Uterus (tissue), 4 donors: ENCODE measurements at places on chromosomes 7 and 10.

GRCh38 chr10:16787361-16787791 is 29.8 kb downstream of the RSU1 start:
- DNase-seq, result no peak

GRCh38 chr7:1065585-1066241 is 21.4 kb downstream of the GPR146 start:
- DNase-seq, result peak; percentile 81

- no peak for DNase-seq
These were observed at the start of gene SH3PXD2A for GRCh38 chr10:103855424-103855823. Gene SH3PXD2A (minus strand): TSS chr10:103855576. CDS start chr10:103855266, 310 bp downstream.

DNA sequence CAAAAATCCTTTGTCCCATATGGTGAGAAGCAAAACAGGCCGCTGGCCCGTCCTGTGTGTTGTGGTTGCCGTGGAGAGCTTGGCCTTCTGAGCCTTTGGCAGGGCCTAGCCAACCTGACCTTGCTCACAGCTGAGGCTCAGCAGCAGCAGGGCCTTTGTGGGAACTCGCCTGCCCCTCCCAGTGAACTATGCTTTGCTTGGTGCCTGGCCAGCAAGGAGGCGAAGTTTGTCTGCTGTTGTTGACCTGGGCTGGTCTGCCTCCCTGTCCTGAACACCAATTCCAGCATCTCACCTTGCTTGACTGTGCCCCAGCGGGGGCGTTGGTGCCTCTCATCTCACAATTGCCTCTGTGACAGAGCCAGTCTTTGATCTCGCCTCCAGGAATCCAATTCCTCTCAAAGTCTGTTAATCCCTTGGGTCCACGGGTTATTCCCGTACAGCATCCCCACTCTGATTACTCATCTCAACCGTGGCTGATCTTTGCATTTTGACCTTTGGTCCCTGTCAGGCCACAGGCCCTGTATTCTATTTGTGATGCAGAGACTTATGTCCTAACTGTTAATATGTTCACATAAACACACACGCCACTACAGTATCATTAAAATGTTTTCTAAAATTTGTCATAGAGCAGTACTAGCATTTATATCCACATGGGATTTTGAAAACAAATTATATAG is 22.6 kb downstream of the EPDR1 start:
- peak; percentile 47 for DNase-seq

DNA sequence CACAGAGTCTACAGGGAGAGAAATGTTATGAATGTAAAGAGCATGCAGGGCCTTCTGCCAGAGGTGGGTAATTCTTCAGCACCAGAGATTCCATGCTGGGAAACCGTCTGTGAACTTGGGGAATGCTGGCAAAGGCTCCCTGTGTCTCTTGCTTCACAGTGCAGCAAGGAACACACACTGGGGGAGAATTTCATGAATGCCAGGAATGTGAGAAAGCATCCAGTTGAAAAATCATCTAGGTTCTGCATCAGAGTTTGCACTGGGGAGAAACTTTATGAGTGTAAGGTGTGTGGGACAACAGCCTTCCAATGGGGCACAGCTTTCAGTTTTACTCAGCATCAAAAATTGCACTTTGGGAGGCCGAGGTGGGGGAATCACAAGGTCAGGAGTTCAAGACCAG is 224.3 kb upstream of the IGFBP3 start:
- peak; percentile 37 for DNase-seq

DNA sequence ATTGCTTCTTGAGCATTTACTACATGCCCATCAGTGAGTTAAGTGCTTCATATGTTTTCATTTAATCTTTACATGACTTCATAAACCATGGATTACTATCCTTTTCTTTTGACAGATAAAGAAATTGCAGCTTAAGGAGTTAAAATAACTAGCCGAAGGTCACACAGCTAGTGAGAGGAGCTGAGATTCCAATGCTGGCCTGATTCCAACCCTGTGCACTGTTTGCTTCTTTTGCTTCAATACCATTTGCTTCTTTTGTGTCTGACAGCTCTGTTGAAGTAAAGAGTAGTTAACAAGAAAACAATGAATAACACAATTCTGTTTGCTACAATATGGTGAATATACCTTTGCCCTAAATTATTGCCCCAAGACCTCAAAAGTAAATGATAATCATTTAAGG is 132.4 kb downstream of the GRM3 start:
- no peak for DNase-seq

DNA sequence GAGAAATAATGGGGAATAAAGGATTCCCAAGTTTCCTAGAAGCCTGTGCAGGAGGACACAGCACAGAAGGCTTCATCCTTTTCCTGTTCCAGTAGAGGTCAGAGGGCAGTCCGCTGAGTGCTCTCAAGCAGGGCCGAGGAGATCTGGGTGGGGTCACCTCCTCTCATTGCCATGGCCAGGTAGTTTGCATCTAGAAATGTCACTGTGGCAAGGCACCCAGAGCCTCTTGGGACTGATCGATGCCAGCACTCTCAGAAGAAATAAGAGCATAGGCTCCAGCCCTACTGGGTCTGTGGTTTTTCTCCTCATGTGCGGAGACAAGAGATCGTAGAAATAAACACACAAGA is 7.9 kb downstream of the NUB1 start:
- no peak for DNase-seq

DNA sequence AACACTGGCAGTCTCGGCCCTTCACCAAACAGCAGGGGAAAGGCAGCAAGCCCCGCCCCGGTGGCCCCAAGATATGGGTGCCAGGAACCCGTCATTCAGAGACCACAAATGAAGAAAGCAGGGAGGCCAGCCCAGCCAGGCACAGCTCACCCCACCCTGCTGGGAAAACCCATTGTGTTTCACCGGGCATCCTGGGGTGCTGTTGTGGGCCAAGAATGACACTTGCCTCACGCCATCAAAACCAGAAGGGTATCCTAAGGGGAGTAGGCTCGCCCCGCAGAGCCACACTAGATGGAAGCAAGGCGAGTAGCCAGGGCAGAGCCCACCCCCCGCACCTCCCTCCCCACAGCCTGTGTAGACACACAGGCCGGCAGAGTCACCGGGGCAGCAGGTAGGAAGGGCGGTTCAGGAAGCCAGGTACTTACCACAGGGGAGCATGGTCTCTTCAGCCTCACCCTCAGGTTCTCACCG is 72.5 kb upstream of the KCNMA1 start:
- no peak for DNase-seq

DNA sequence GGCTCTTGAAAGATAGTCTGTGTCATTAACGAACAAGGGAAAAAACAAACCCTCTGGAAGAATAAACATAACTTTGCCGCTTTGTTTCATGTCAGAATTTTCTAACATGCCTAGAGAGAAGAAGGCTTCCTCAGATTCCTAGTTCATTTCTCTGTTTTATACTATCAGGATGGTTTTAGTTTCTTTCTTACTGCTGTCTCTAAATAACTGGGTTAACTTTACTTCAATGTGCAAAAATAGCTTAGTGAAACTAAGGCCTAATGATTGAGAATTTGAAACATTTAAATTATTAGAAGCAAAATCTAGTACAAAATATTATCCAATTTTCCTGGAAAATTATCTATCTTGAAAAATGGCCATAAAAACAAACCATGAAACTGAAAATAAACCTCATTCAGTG is 72.1 kb upstream of the OGDHL start:
- DNase-seq, result no peak

GRCh38 chr10:79098596-79099015 is 29.8 kb downstream of the ZMIZ1 start:
- DNase-seq, result no peak

- DNase-seq, result no peak
These were observed 130.1 kb upstream of the SHH start for GRCh38 chr7:155942226-155942950.

GRCh38 chr10:111493024-111493625 is 416.3 kb downstream of the ADRA2A start:
- DNase-seq, result no peak

DNA sequence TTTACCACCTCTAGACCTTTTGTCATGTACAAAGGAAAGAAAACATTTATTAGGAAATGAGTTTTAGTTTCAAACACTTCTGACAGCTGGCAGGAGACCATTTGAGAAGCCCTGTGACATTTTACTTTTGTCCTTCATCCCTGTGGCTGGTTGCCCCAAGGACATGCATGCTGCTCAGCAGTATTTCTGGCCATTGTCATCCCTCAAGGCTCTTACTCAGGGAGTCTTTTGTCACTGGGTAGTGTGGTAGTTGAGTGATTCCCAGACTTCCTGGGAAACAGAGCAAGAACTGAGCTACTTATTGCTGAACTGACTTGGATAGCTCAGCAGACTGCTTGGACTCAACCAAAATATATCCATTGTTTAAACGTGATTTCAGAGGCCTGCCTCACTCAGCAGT is 142.8 kb downstream of the LRRC4 start:
- DNase-seq, result no peak

DNA sequence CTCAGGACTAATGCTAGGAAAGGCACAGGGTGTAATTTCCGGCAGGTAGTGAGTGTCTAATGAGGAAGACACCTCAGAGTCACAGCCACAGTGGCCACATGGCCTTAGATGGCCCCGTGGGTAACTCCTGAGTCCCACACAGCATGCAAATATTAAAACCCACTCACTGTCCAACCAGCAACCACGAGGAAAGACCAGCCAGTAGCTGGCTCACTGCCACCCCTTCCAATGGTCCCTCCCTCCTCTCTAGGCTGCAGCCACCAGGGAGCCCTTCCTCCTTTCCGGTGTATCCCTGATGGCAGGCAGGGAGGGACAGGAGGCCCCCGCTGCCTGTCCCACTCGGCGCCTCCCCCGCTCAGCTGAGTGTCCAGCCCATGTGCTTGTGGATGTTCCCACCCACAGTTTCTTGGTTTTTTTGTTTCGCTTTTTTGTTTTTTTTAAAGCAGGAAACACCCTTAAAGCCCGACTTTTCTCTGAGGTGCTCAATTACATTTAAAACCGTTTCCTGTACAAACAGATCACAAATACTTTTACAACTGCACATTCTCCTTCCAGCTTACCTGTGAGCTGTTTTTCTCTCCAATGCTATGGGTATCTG is 9.2 kb downstream of the BNIP3 start:
- peak; percentile 38 for DNase-seq

DNA sequence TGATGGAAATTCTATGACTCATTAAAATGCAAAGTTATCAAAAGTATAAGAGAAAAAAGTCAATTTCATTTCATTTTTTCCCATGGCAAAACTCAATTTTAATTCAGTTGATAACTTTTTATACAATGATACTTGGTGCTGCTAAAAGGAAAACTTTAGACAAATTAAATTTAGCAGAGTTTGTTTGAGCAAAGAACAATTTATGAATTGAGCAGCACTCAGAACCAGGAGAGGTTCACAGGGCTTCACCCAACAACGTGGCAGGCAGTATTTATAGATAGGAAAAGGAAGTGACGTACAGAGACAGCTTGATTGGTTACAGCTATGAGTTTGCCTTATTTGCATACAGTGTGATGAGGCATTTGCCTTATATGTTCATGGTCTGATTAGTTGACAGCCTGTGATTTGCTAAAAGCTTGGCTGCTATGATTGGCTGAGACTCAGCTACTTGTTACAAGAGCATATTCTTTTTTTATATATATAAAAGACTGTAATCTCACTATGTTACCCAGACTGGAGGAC is 157.2 kb upstream of the CELF2 start:
- no peak for DNase-seq

- DNase-seq, result no peak
These were observed 62.9 kb upstream of the FAM180A start for GRCh38 chr7:135811506-135811905.

GRCh38 chr10:102413053-102413705 is 5.4 kb downstream of the PSD start:
- DNase-seq, result no peak

DNA sequence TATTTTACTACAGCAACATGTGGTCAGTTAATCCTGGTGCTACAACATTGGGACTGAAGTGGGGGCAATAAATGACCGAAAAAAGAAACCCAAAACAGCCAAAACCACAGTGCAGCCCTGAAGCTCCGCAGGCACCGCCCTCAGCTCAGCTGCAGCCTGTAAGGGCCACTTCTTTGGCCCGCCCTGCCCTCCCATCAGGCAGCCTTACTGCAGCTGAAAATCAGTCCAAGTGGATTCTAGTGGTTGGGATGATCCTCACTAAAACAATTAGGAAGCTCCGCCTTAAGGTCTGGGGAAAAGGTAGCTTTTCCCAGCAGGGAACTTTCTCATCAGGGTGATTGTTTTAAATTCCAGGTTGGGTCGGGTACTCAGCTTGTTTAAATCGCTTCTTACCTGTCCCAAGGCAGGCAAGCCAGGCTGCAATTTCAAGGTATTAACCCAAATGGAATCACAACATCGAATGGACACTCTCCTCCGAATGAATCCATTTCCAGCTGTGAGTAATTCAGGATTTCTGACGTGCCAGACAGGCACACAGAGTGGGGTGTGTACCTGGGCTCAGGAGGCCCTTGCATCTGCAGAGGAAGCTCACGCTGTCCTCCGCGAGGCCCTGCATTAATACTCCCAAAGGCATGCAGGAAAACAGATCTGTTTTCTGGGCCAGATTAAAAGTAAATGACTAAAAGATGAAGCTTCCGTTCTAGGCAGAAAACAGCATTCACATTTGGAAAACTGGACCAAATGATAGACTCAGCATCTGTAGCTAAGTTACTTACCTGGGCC is 104.3 kb downstream of the CREB5 start:
- no peak for DNase-seq

GRCh38 chr7:71633551-71634008 is 501.6 kb downstream of the GALNT17 start:
- DNase-seq, result no peak
